ENCODE measurements at places on chromosomes 7 and 10. TPM values are rescaled to one million over a fixed set of nuclear protein-coding genes. Genes with fewer than 3 reads are reported as not detected.

Gene PRSS2
- total RNA-seq, result not detected

- no peak overlapping the region for H3K4me3 ChIP-seq
- DNase-seq, result no peak
- H3K27me3 ChIP-seq, result no peaks in the 10 kb centered on the region
- no peaks in the 10 kb centered on the region for H3K4me1 ChIP-seq
- H3K27ac ChIP-seq, result no peak overlapping the region
- H3K36me3 ChIP-seq, result no peaks in the 10 kb centered on the region
Observed at GRCh38 chr7:140621401-140622021, 19.1 kb downstream of the DENND2A start.

Gene SPDYE6
- total RNA-seq, result not detected

GRCh38 chr10:77493239-77493806 is 144.3 kb downstream of the KCNMA1 start:
- no peak for DNase-seq
- no peaks in the 10 kb centered on the region for H3K4me1 ChIP-seq
- no peak overlapping the region for H3K27ac ChIP-seq
- peaks cover 3% of the 10 kb centered on the region for H3K27me3 ChIP-seq
- no peaks in the 10 kb centered on the region for H3K36me3 ChIP-seq

GRCh38 chr7:55348502-55348901 is 16.6 kb upstream of the LANCL2 start:
- H3K4me1 ChIP-seq, result peaks cover 5% of the 10 kb centered on the region
- H3K27ac ChIP-seq, result no peak overlapping the region
